ENCODE measurements at places on chromosomes 4 and X.

- DNase-seq, result no peak
Observed at GRCh38 chr4:121272526-121272925, 108.3 kb downstream of the QRFPR start.

DNA sequence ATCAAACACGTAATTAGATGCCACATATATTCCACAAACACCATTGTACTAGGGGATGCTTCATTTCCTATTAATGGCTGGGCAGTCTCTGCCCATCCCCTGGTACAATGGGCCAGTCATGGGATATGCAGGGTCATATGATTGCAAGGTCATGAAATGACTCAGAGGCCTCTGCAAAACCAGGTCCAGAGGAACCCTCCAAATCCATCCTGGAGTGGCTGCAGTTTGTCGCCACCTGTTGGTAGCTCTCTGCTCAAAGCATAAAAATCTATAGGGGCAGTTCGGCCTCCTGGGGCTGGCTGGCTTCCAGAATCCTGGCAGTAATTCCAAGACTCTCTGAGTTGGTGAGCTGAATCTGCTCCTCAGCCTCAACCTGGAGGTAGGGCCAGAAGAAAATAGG, 22.9 kb upstream of the PUDP start:
- peak; percentile 13 for DNase-seq

- DNase-seq, result no peak
Observed at GRCh38 chrX:23503835-23504539, 163.3 kb upstream of the PRDX4 start.

GRCh38 chr4:28427306-28428085, 1566.9 kb downstream of the STIM2 start:
- DNase-seq, result no peak

DNA sequence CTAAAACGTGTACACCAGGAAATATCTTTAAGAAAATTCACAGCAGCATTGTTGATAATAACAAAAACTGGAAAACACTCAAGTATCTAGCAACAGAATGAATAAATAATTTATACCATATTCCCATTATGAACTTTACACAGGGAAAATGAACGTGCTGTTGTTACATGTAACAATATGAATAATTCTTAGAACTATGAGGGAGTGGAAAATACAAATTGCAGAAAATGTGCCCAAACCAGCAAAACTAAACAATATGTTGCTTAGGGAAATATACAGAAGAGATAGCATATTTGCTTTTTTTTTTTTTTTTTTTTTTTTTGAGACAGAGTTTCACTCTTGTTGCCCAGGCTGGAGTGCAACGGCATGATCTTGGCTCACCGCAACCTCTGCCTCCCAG, 14.8 kb upstream of the FAT1 start:
- no peak for DNase-seq

DNA sequence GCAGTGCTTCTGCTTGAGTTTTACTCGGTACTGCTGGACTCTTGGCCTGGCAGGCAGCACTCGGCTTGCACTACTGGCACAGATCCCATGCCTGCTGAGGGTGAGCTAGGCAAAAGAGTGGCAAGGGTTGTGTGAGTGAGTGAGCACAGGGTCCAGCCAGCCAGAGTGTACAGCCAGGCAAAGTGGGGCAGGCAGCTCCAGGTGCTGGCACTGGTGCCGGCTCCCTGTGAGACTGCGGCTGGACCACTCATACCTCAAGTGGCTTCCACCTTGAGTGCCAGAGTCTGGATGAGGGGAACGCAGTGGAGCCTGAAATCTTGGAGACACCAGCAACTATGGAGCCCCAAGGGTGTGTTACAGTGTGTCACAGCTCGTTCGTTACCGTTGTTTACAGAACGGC, 1451.9 kb upstream of the AGA start:
- DNase-seq, result no peak

GRCh38 chr4:37392521-37393255, 148.1 kb downstream of the NWD2 start:
- DNase-seq, result no peak

- no peak for DNase-seq
Observed at GRCh38 chr4:169117591-169118081, 107.6 kb upstream of the CBR4 start.

GRCh38 chr4:38510201-38510600, 153.8 kb upstream of the KLF3 start:
- DNase-seq, result no peak

GRCh38 chr4:138235419-138235952, 6.7 kb downstream of the SLC7A11 start:
- no peak for DNase-seq

DNA sequence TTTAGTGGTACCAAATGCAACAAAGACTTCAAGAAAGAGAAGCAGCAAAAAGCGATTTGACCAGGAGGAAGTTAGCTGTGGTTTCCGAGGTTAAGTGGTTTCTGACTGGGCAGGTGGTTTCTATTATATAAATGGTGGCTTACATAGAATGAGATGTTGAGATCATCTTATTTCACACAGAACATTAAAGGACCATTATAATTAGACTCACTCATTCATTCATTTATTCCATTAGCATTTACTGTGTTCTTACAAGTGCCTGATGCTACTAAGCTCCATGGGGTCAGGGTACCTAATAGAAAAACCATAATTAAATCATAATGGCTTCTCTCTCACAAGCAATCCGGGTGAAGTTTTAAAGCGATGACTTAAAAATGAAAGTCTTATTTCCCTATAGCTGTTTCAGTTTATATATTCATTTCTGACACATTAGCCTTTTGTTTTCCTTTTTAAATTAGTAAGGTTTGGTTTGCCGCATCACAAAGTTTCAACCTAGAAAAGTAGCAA, 10.6 kb downstream of the TSPAN6 start:
- DNase-seq, result no peak

- DNase-seq, result no peak
Observed at GRCh38 chr4:158411269-158411668, 110.4 kb upstream of the RXFP1 start.

DNA sequence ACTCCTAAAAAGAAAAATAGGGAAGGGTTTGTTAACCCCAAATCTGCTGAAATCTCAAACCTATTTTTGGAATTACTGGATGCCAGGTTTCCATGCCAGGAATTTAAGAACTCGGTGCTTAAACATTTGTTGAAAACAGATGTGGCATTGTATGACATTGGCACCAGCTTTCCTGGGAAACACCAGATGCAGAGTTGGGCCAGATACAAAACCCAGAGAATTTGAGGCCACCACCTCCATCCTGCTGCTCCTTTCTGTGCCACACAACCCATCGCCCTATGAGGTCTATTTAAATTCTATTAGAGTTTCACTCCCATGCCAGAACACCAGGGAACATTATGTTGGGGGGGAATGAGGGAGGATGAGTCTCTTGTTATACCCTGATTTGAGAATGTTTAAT, 71.7 kb downstream of the ARAP2 start:
- no peak for DNase-seq

DNA sequence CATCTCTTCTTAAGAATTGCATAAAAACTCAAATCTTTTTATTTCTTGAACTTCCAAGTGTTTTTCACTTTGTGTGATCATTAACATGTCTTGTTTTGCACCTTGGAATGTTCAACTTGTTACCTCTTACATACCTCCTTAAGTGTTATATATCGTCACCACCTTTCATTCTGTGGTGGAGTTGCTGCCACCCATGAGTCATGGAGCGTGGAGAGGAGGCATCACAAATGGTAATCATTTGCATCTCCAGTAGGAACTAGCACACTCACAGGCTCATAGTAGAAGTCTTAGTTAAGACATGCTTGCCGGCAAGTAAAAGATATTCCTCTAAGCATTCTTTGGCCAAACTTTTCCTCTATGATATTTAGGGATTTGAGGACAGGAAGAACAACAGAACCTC, 67.0 kb upstream of the VCX start:
- no peak for DNase-seq

DNA sequence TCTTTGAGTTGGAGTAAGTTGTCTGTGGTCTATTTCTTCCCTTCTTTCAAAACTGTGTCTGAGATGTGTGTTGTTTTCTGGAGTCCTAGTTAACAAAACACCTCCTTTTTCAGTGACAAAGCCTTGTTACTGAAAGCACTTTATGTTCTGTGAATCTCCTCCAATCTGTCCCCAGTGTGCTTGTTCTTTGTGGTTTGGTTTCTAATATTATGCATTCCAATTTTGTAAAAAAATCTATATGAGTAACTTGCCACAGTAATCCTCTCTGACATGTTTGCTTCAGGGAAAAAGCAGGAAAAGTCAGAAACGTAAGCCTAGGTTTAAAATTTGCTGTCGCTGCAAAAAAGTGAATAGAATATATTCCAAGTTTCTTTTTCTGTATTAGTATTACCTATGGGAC, 12.4 kb downstream of the PRRG1 start:
- DNase-seq, result no peak

- DNase-seq, result no peak
Observed at GRCh38 chr4:99506781-99507180, 4.0 kb upstream of the C4orf17 start.

GRCh38 chrX:107669885-107670628, 41.7 kb downstream of the PRPS1 start:
- DNase-seq, result no peak

DNA sequence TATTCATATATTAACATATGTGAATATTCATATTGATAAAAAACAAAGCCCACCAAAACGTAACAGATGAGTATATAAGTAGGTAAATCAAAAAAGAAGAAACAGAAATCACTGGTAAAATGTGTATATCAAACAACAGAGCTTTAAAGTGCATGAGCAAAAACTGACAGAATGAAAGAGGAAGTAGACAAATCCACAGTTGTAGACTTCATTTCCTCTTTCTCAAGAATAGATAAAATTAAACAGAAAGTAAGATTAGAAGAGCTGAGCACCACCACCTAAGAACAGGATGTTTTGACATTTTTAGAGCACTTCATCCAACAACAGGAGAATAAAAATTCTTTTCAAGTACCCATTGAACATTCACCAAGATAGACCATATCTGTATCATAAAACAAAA, 64.6 kb downstream of the CNKSR2 start:
- no peak for DNase-seq

DNA sequence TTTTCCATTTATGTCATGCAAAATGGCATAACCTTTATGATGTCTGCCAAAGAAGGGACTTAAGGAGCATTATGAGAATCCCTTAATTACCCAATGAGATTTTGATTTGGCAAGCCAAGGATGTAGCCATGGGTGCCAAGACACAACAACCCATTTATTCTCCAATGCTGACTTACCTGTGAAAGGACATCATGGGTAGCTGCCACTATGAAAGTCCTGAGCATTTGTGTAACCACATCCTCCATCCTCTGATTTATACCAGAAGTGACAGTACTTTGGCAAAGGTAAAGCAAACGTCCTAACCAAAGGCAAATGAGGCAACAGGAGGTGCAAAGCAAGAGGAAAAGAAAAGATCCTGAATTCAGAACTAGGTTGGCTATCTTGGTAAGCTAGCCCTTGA, 87.3 kb upstream of the EMCN start:
- no peak for DNase-seq

DNA sequence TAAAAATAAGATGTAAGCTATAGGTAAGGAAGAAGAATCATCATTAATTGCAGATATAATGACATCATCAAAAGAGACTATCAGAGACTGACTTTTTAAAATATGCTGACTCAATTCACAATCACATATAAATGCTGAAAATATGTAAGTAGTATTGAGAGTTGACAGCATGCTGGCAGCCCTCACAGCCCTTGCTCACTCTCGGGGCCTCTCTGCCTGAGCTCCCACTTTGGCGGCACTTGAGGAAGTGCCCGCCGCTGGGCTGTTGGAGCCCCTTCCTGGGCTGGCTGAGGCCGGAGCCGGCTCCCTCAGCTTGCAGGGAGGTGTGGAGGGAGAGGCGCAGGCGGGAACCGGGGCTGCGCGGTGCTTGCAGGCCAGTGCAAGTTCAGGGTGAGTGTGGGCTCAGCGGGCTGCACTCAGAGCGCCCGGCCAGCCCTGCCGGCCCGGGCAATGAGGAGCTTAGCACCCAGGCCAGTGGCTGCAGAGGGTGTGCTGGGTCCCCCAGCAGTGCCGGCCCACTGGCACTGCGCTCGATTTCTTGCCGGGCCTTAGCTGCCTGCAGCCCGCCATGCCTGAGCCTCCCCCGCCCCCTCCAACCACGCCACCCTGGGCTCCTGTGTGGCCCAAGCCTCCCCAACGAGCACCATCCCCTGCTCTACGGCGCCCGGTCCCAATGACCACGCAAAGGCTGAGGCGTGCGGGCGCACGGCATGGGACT, 68.9 kb downstream of the RAB28 start:
- DNase-seq, result no peak

DNA sequence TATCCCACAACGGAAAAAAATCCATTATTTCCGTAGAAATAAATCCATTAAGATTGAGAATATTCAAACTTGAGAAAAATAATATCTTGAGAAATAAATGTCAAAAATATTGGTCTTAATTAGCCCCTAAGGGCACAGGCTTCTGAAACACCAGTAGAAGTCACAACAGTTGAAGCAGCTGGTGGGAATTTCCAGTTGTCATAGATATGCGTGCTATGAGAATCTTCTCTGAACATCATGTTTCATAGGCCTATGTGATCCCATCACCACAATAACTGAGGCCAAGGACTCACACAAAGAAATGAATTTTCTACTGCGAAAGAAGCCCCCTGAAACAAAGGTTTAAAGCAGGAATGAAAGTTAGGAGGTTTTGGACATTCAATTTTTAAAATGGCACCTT, 292.0 kb downstream of the DTHD1 start:
- no peak for DNase-seq

DNA sequence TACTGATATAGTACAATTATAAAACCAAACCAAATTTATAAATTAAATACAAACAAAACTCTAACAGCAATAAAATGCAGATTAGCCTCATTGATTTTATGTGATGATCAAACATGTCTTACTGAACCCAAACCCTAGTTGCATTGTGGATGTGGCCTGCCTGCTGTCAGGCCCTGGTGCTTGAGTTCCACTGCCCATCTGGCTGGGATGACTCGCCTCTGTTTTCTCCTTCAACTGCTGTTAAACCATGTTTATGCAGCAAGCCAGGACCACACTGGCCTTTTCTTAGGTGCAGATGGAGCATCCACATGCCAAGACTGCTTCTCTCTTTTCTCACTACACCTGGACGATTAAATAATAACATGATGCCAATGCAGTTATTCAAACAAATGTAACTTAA, 22.6 kb downstream of the NAP1L5 start:
- DNase-seq, result no peak

DNA sequence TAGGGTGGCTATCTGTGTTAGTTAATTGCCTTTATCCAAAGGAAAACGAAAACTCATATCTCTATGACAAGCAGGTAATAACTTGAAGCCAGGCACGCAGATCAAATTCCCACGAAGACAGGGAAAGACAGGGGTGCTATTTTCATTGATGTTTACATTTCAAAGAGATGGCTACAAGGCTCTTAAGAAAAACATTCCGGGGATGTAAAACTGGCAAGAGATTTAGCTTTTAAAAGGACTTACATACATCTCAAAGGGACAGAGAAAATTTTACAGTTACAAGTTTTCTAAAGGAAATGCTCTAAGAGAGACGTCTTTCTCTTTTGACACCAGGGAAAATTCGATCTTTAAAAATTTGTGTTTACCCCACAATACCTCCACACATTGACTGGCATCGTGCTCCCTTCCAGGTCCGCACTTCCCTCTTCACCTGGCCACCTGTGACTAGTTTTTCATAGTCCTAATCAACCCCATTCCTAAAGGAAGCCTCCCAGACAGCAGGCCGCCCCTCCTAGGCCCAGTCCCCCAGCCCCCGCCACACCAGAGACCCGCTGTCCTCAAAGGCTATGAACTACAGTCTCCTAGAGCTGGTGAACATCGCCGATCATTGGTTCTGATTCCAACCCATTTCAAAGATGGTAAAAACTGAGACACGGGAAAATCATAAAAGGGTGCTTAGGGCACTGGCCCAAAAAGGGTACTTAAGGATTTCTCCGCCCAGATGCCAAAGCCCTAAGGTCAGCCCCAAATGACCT, 649 bp upstream of the ARAF start:
- DNase-seq, result no peak
